ENCODE measurements at places on chromosomes 5 and 9.
A peak's percentile ranks its signal among the peaks of the same experiment; 100 is the strongest.

- no peak for DNase-seq
Observed at GRCh38 chr9:131854896-131855613, 115.2 kb upstream of the RAPGEF1 start.

- no peak for DNase-seq
Observed at GRCh38 chr9:95870906-95871305, 4.6 kb upstream of the ERCC6L2 start.

GRCh38 chr9:74760031-74760700 lies 127.6 kb downstream of the TRPM6 start:
- no peak for DNase-seq

DNA sequence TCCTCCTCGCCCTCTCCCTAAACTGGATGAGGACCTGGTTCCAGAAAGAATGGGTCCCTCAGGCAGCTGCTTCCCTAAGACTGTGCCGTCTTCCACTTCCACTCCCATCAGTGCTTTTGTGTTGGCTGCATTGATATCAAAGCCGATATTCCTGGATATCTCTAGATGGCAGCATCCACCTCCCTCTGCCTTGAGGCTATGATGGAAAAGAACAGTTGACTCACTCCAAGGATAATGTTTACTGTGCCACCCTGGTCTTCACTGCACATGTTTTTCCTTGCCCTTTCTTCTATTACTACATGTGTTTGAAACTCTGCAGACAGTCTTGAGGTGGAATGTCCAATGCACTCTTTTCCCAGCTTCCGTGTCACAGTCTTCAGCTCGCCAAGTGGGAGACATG lies 211.6 kb downstream of the MAST4 start:
- no peak for DNase-seq

DNA sequence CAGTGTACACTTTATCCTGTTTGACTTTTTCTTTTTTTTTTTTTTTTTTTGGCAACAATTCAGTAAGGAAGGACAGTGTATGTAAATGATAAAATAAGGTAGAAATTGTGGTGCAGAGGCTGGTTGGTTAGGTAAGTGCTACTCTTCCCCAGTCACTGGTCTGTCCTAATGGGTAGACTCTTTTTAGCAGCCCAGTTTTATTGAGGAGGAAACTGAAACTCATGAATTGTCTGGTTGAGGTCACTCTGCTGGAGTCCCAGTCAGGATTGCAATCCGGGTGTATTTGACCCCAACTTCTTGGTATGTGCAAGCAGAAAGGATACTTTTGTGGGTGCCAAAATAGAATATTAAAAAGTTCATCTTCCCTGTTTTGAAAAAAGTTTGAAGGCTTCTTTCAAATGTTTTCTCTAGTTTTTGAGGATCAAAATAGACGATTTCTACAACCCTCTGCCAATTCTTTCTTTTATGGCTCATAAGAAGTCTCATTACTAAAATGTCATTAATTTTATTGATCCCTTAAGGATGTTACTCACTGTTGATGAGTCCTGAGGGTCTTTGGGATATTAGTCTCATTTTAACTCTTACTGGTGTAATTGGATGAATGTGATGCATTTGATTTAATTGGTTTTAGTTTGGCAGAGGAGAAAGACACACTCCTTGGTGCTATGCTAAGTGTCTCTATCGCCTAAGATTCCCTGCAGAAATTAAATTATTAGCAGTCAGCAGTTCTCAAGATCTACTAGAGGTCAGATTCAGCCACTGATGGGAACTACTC lies 171.9 kb downstream of the KDM4C start:
- DNase-seq = no peak

GRCh38 chr5:52751137-52751536 lies 36.6 kb upstream of the ITGA1 start:
- DNase-seq = no peak

GRCh38 chr5:1029945-1030625 lies 21.5 kb downstream of the NKD2 start:
- DNase-seq = no peak

DNA sequence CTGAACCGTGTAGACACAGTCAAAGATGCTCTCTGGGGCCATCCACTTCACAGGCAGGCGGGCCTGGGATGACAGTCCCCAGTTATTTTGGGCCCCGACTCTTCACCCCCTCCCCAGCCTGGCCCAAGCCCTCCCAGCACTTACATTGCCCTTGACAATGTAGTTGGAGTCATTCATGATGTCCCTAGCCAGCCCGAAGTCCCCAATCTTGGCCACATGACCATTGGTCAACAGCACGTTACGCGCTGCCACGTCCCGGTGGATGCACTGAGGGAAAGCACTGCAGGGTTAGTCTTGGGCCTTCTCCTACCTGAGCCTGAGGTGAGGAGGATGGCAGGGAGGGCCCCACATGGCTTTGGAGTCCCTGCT lies 30.3 kb downstream of the CSF1R start:
- no peak for DNase-seq

- DNase-seq = peak; percentile 37
Observed at GRCh38 chr9:93012963-93013855, 45.3 kb upstream of the SUSD3 start.

GRCh38 chr5:73103870-73104299 lies 16.5 kb upstream of the TMEM171 start:
- no peak for DNase-seq

GRCh38 chr5:135028791-135029476 lies 5.1 kb downstream of the PITX1 start:
- DNase-seq = no peak

DNA sequence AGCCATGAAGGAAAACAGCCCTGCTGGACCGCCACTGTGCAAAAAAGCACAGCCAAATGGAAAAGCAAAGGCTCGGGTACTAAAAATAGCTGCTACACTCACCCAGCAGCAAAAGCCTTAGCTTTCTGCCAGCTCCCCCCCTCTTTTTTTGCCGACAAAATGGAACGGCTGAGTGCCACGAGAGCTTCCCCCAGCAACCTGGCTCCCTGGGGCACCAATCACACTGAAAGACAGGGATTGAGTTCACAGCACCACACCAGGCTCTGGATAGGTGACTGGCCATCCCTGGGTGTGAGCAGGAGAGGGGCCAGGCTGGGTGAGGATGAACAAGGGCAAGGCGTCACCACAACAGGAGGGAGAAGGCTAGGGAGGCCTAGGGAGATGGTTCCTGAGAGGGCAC lies 66.7 kb downstream of the SIL1 start:
- DNase-seq = peak; percentile 65

DNA sequence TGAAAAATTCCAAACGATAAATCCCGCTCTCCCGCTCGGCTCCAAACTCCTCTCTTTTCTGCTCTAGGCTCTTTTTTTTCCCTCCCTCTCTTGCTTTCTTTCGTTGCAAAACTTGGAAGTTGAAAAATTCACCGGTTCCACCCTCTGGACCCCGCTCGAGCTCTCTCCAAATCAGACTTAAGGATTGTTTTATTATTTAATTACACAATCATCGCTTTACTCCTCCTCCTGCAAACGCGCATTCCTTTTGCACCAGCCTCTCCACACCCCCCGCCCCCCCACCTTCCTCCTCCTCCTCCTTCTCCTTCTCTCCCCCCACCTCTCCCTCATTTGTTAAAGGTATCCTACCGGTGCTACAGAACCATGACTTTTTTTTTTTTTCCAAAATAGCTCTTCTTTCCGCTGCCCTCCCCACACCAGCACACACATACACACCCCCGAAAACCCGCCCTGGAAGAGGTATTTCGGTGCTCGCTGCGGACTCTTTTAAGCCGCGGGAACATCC lies 535 bp upstream of the NFIB start:
- DNase-seq = peak; percentile 85

GRCh38 chr5:73441378-73441777 lies 7.2 kb downstream of the FOXD1 start:
- no peak for DNase-seq

- DNase-seq = no peak
Observed at GRCh38 chr5:141393267-141393666, 834 bp downstream of the PCDHGA8 start.

DNA sequence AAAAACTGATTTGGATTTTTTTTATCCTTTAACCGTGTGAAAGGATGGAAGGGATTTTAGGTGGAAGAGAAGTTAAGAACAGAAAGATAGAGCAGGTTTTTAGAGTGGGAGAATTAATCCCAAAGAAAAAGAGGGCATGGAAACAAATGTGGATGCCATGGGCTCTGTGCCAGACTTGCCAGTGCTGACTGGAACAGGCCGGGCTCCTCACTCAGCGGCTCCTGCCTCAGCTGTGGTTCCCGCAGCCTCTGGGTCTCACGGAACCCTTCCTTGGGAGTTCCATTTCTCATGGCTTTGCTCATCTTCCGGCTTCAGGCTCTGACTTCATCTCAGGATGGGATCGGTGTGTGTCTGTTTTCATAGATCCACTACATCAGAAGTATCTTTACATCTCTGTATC lies 30.4 kb upstream of the SLC2A8 start:
- no peak for DNase-seq

DNA sequence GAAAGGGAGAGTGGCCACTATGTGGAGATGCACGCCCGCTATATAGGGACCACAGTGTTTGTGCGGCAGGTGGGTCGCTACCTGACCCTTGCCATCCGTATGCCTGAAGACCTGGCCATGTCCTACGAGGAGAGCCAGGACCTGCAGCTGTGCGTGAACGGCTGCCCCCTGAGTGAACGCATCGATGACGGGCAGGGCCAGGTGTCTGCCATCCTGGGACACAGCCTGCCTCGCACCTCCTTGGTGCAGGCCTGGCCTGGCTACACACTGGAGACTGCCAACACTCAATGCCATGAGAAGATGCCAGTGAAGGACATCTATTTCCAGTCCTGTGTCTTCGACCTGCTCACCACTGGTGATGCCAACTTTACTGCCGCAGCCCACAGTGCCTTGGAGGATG lies 19.8 kb downstream of the RGMB start:
- no peak for DNase-seq

DNA sequence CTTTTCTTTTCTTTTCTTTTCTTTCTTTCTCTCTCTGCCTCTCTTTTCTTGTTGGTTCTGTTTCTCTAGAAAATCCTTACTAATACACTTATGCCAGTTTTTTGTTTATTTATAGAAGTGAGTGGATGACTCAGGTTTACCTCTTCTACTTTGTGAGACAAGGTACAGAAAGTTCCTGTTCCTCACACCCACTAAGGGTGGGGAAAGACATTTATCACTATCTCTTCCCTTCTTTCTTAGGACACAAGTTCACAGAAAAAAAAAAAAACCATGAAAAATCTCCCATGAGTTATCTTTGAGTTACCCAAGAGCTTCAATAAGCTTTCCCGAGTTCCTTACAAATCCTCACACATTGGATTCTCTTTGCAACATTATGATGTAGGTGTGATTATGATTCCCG lies 60.9 kb upstream of the CD180 start:
- no peak for DNase-seq

DNA sequence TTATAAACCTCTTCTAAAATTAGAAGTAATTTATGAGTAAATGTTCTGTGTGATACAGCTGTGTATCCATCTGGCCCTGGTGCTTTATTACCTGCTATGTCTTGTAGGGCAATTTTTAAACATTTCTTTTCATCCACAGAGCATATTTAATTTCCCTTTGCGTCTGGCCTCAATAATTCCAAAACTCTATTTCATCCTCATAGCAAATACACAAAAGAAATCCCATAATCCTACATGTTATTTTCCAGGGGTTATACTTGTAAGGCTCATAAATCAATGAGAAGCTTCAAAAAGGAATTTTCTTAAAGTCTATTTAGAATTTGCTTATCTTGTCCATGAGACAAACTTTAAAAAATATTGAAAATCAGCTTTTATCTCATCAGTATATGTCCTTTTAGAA lies 167.0 kb downstream of the TTC39B start:
- DNase-seq = no peak

- DNase-seq = no peak
Observed at GRCh38 chr5:119313658-119314605, 41.9 kb upstream of the TNFAIP8 start.

DNA sequence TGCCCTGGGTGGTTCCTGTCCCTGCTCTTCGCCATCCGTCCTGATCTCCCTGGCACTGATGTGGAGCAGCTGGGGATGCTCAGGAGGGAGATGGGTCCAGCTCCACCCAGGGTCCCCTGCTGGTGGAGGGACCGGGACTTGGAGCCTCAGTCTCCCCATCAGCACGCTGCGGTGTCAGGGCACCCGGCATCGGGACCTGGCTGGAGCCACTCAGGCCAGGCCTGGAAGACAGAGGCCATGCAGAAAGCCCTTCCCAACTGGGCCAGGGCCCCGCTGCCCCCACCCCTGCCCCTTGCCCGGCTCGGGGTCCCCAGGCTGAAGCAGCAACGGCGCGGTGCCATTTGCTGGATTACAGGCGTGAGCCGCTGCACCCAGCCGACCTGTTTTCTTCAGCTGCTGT lies 40.3 kb upstream of the NSMF start:
- DNase-seq = no peak

GRCh38 chr9:3285365-3286161 lies 240.2 kb downstream of the RFX3 start:
- no peak for DNase-seq

- DNase-seq = no peak
Observed at GRCh38 chr9:123338710-123339665, 17.0 kb upstream of the CRB2 start.

- no peak for DNase-seq
Observed at GRCh38 chr5:81065492-81065891, 105.3 kb downstream of the RASGRF2 start.

DNA sequence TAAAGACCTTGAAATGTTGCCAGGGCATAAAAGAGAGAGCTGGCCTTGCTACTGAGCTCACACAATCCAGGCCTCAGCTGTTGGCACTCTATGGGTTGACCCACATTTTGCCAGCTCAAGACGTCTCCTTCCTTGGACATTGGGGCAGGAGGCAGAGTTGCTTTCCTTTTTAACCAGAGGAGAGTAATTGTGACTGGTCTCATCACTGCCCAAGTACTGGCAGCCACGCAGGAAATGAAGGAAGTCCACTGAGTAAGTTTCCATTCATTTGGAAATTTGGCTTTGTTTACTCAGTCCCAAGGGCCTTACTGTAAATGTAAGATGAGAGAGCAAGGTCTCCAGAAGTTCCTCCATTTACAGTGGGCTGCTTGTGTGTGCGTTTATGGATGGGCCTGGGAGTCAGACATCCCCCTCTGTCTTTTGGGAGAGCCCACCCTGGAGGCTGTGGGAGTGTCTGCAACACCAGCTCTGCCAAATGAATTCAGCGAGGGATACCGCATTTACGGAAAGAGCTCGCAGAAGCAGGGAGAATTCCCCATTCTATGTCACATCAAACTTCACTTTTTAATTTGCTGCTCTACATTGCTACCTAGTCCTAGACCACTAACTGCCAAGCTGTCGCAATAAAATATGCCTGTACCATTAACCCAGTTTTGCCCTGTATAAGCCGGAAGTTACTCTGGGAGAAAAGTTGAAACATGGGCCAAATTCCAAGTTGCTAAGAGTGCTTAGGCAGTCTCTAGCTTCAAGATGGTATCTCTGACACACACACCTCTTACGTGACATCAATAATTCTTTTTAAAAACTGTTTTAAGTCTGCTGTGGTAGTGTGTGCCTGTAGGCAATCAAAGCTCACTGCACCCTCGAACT lies 24.5 kb upstream of the PDZD2 start:
- no peak for DNase-seq

GRCh38 chr9:126621061-126621918 lies 7.6 kb downstream of the LMX1B start:
- no peak for DNase-seq

Measured in ureter (tissue), 1 donor.